ENCODE measurements at places on chromosomes 11 and 22.

DNA sequence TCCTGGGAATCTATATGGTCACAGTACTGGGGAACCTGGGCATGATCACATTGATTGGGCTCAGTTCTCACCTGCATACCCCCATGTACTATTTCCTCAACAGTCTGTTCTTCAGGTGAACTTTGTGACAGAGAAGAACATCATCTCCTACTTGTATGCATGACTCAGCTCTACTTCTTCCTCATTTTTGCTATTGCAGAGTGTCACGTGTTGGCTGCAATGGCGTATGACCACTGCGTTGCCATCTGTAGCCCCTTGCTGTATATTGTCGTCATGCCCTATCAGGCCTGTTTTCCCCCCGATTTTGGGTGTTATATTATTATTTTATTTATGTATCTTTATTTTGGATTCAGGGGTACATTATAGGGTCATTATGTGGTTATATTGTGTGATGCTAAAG lies 2.4 kb upstream of the OR8G1 start:
- no peak overlapping the region for H3K4me3 ChIP-seq
- no peaks in the 10 kb centered on the region for H3K4me1 ChIP-seq
- H3K27me3 ChIP-seq: no peaks in the 10 kb centered on the region
- DNase-seq: no peak

- H3K36me3 ChIP-seq: peaks cover 23% of the 10 kb centered on the region
- DNase-seq: no peak
- peaks cover 30% of the 10 kb centered on the region for H3K4me1 ChIP-seq
- H3K27me3 ChIP-seq: no peaks in the 10 kb centered on the region
Observed at GRCh38 chr11:65209711-65210360, 28.1 kb downstream of the CAPN1 start.

DNA sequence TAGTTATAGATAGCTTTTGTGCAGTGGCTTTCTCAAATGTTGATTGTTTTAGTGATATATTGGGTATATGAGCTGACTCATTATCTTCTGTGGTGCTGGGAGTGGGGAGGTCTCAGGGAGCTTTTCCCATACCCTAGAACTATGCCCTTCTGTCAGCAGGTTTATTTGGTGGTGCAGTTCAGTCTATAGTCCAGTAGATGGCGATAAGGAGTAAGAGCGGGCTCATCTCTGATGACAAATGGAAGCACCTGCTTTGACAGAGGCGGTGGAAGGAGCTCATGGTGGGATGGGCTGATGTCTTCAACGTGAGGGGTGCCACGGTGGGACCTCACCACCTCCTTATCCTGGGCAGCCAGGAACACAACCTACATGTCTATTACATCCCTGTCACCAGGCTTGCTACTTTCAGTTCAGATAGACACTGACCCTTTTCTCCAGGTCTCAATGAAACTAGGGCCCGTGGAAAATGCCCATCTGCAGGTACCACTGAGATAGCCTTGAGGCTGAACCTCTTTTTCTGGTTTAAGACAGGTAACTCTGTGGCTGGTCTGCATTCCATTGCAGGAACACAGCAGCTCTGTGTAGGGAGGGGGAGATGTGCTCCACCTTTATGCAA lies 13.0 kb upstream of the OR6A2 start:
- DNase-seq: no peak
- no peaks in the 10 kb centered on the region for H3K36me3 ChIP-seq
- H3K4me1 ChIP-seq: peaks cover 6% of the 10 kb centered on the region
- H3K27ac ChIP-seq: no peak overlapping the region

DNA sequence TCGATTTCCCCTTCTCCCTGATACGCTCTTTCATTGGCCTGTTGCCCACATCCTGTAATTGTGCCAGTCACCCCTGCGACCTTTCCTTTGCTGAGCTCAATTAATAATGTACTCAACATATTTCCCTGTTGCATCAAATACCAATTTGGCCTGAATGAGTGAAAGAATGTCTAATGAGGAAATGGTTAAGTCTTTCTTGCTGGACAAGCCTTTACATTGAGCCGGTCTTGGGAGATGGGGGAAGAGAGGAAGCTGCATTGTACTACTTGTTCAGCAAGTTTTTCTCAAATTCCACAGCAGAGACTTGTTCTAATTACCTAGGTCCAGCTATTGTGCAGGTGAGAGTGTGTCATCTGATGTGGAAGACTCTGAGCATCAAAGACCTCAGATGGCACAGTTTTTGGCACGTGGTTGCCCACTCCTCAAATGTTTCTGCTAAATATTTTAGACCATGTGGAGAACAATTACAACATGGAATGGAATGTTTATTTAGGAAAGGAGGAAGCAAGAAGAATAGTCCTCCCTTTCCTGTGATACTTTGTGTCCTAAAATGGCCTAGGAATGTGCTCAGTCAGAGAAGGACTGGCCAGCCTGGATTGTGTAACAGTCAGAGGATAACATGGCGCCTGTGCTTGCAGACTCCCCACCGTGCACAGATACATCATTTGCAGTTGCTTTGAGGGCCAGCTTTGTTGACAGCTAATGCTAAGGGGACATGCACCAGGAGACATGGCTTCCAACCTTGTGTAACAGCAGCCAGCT lies 129.5 kb upstream of the E2F8 start:
- H3K4me3 ChIP-seq: no peak overlapping the region
- no peaks in the 10 kb centered on the region for H3K4me1 ChIP-seq
- peaks cover 7% of the 10 kb centered on the region for H3K27me3 ChIP-seq

DNA sequence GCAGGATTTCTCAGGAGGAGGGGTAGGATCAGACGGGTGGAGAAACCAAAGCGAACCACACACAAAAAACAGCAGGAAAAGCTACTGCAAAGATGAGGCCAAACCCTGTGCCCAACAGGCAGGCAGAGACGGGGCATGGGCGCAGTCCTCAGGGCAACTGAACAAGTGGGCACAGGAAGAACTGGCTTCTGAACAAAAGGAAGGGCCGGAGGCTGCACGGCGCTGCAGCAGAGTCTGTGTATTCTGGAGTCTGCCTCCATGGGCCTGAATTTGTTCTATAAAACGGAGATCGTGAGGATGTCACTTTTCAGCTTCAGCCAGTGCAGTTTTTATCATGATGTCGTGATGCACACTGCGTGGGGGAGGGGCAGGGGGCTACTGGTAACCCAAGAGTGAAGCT lies 1026.0 kb downstream of the TBC1D22A start:
- no peak for DNase-seq
- H3K4me1 ChIP-seq: peaks cover 6% of the 10 kb centered on the region
- no peak overlapping the region for H3K4me3 ChIP-seq
- no peaks in the 10 kb centered on the region for H3K36me3 ChIP-seq
- no peak overlapping the region for H3K27ac ChIP-seq
- H3K27me3 ChIP-seq: peaks cover 50% of the 10 kb centered on the region

- peaks cover 53% of the 10 kb centered on the region for H3K36me3 ChIP-seq
- no peak overlapping the region for H3K27ac ChIP-seq
- no peaks in the 10 kb centered on the region for H3K27me3 ChIP-seq
- no peak overlapping the region for H3K4me3 ChIP-seq
- peaks cover 33% of the 10 kb centered on the region for H3K4me1 ChIP-seq
Observed at GRCh38 chr11:46668480-46669085, 31.8 kb downstream of the ARHGAP1 start.

- H3K27ac ChIP-seq: no peak overlapping the region
- H3K36me3 ChIP-seq: peaks cover 2% of the 10 kb centered on the region
- no peaks in the 10 kb centered on the region for H3K4me1 ChIP-seq
- no peaks in the 10 kb centered on the region for H3K27me3 ChIP-seq
- DNase-seq: no peak
Observed at GRCh38 chr11:67638535-67639437, 777 bp downstream of the TBX10 start.
